NCI-H2227 treated with DMSO at 0.1 percent for 48 hours (cell line): ENCODE measurements at places on chromosomes 3 and 15.

GRCh38 chr3:128922804-128923459, 43.5 kb downstream of the ACAD9 start:
- DNase-seq = no peak

DNA sequence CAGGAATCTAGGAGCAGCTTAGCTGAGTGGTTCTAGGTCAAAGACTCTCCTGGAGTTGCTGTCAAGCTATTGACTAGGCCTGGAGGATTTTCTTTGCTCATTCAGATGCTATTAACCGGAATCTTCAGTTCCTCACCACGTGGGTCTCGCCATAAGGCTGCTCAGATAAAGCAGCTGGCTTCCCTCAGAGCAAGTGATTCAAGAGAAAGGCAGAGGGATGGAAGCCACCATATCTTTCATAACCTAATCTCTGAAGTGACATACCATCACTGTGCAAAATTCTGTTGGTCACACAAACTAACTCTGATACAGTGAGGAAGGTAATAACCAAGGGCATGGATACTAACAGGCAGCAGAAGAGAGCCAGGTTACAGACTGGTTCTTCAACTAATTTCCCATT, 72.7 kb upstream of the FLNB start:
- no peak for DNase-seq

DNA sequence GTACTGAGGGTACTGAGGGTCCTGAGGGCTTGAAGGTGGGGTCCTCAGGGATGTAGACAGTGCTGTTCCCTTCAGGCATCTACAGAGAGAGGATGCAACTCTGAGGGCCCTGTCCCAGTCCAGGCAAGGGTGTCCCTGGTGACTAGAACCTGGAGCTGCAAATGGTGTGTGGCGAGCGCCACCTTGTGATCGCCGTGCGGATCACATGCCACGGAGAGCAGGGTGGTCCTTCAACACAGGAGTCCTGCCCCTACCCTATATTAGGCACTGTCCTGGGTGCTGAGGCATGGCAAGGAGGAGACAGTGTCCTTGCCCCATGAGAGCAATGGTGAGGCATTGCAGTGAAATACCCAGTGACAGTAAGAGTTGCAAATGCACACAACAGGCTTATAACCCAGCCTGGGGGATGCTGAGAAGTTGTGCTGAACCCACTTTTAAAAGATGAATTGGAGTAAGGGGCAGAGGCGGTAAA, 23.6 kb downstream of the RHCG start:
- peak; percentile 17 for DNase-seq

- no peak for DNase-seq
Measured at GRCh38 chr15:97072545-97072944, 742.0 kb downstream of the NR2F2 start.

GRCh38 chr15:40343512-40343911, 2.8 kb upstream of the CCDC9B start:
- no peak for DNase-seq

- no peak for DNase-seq
Measured at GRCh38 chr15:71647487-71647808, 162.9 kb upstream of the NR2E3 start.

GRCh38 chr15:37105889-37106288, 5.5 kb upstream of the MEIS2 start:
- no peak for DNase-seq

DNA sequence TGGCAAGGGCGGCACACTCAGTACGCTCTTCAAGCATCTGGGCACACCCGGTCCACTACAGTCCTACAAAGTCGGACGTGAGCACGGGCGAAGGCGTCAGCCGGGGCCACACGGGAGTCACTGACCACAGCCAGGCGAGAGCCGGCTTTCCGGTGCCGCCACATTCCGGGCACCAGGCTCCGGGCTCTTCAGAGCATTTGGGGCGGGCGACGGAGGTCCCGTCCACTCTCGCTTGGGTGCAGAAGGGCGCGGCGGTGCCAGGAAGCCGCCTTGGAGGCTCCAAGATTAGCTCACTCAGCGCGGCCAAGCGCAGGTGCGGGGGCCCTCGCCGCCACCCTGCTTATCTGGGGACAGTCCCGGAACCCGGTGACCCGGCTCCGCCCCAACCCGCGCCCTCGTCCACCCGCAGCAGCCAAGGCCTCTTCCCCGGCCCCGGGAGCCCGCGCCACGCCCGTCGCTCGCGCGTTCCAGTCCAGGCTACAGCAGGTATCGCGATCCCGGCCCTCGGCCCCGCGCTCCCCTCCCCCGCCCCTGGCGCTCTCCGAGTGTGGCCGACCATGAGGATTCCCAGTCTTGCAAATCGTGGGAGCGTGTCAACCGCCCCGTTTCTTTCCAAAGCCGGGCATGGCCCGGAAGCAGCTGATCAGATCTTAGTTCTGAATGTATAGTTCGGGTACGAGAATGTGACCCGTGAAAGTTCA, at the start of gene ADPRH:
TSS of gene ADPRH (plus strand) at position 127 of the 701 bp plus-strand sequence. CDS start 2,678 bp downstream, outside the sequence.
- peak; percentile 71 for DNase-seq

DNA sequence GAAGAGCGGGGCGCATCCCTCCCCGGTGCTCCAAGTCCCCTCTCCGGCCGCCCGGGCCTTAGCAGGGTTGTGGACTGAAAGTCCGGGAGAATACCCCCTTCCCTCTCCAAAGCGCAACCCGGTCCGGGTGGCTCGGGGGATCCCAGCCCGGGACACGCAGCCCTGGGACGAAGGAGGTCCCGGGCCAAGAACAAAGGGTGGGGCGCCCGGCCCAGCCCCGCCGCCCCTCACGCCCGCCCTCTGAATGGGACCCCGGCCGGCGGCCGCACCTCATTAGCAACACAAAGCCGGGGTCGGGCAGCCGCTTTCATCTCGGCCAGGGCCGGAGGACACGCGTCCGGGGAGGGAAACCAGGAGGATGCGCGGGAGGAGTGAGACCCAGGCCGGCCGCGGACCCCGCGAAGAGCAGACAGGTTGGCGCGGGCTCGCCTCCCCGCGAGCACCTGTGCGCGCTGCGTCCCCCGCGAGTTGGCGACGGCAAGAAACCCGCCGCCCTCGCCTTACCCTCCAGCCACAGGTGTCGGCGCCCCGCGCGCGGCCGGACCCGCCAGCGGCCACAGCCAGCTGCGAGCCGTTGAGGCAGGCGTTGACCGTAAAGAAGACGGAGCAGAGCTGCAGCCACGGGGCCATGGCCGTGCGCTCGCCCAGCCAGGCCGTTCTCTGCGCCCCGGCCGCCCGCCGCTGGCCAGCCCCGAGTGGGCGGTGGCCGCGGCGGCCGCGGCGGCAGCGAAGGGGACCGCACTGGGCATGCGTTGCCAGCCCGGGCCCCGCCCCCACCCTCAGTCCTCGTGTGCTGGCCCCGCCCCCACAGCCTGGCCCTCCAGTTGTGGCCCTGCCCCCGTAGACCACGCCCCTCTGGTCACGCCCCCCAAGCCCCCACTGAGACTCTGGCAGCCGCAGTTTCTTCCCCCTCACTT, at the start of gene IL17RD:
TSS of gene IL17RD (minus strand) at position 697 of the 917 bp plus-strand sequence. CDS start at position 630, 67 bp downstream.
- peak; percentile 81 for DNase-seq

DNA sequence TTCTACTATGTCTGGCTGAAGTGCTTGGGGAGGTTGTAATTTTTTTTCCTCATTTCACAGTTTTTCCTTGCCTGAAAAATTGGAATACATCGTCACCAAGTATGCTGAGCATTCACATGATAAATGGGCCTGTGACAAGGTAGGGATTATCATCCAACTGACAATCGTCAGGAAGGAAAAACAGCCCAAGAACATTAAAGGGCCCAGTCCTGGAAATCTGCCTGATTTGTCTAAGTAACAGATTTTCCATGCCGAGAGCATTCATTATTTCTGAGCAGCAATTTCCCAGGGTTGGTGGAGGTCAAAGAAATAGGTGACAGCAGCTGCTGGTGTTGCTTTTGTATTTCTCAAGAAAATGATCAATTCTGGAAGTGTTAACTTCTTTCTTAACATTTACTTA, 226.0 kb upstream of the CHRM5 start:
- peak; percentile 8 for DNase-seq

DNA sequence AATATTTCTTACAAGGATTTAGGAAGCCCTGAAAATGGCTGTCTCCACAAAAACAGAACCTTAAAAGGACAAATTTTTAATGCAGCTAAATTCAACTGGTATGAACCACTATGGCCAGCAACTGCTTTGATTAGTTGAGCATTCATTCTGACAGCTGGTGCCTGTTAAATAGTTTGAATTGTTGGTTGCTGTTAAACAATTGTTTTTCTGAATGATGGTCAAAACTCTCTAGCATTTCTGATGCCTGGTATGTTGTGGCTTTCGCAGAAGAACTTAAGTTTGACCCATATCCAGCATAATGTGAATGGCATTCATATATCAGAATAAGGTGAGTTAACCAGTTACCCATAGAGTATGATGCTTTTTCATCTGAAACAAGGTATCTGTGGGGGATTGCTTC, 138.4 kb downstream of the MEIS2 start:
- no peak for DNase-seq

DNA sequence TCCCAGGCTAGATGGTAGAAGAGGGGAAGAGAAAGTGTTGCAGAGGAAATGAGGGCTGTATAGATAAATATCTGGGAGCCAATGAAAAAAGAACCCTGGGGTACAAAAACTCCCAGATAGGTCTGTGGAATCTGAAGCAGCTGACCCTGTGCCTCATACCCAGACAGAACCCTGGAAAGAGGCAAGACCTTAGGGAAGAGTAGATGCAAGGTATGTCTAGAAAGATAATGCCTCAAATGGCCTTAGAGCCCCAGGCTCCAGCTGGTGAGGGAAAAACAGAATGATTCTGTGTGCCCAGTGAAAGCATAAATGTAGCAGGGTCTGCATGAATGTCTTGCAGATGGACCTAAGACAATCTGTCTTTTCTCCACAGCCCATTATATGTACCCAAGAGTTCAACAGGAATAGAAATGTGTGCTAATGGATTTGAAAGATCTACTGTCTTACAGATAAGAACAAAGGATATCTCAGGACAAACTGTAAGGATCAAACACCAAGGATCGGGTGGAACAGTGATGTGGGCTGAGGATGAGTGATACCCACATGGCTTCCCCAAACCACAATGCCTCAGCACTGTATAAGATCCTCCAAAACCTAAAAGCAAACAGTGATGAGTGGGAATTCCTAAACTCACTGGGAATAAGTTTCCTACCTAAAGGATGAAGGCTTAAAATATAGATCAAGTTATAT, 58.8 kb downstream of the NCEH1 start:
- no peak for DNase-seq

GRCh38 chr3:175258763-175259162, 399.6 kb downstream of the NAALADL2 start:
- no peak for DNase-seq

DNA sequence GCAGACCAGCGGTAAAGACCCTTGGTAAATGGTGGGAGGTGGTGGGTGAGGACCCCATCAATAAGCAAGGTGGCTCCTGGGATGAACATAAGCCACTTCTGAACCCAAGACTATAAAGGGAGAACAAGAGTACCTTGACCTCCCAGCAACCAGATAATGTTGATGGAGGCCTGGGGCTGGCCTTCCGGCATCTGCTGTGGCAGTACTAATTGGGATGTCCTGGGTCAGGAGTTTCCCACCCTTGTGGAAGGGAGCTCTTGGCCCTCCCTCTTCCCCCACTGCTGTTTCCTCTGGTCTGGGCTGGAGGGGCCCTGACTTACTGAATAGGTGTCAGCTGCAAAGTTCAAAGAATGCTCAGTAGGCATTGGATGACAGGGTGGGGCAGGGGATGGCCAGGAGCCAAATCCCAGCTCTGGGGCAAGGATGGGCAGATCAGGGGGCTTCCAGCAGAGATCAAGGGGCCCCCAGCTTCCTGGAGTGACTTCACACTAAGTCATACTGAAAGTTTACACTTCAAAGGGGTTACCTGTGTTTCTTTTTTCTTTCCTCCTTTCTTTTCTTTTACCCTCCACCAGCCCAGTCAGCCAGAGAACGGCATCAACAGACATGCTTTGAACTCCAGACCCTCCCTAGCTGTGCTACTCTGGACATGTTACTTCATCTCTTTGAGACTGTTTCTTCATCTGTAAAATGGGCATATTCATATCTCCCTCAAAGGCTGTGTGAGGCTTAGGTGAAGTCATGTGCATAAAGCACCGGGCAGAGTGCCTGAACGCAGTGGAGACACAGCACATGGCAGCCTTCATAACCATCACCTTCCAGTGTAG, 1.5 kb downstream of the RBP1 start:
- DNase-seq = no peak

- no peak for DNase-seq
Measured at GRCh38 chr3:85864896-85865295, 906.1 kb downstream of the CADM2 start.

GRCh38 chr3:141876891-141877621, 613 bp downstream of the ATP1B3 start:
- peak; percentile 8 for DNase-seq

- DNase-seq = no peak
Measured at GRCh38 chr3:8851703-8852102, 82.3 kb upstream of the OXTR start.

DNA sequence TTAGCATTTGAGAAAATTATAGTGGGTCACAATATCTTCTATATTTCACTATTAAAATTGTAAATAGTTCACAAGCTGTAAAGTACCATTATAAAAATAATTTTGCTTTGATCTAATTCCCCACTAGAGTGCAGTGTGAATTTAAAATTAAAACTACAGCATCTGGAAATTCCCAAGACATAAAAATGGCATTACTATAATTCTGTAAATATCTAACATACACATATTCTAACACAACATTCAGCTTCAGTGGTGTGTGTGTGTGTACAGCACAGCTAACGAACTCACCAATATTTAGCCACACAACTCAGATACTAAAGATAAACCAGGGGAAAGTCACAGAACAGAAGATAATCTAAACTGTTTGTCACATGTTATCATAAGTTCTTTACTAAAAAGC, 424.9 kb upstream of the ZNF385D start:
- DNase-seq = no peak

GRCh38 chr15:46456456-46456855, 821.6 kb downstream of the SQOR start:
- DNase-seq = no peak

GRCh38 chr3:9715136-9715535, 11.5 kb downstream of the CPNE9 start:
- no peak for DNase-seq

DNA sequence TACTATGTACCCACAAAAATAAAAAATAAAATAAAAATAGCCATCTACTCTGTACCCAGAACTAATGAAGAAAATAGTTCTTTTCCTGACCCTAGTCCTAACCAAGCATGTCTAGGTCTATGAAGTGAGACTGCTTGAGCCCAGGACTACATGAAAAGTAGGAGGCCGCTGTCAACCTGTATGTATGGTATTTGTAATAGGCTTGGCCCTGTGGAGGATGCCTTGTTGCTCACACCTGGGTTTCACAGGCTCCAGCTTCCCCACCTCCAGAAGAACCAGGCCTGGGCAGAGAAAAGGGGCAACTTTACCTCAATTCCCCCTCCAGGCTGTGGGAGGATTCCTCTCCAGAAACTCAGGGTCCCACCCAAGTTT, 6.8 kb upstream of the PKM start:
- DNase-seq = no peak

DNA sequence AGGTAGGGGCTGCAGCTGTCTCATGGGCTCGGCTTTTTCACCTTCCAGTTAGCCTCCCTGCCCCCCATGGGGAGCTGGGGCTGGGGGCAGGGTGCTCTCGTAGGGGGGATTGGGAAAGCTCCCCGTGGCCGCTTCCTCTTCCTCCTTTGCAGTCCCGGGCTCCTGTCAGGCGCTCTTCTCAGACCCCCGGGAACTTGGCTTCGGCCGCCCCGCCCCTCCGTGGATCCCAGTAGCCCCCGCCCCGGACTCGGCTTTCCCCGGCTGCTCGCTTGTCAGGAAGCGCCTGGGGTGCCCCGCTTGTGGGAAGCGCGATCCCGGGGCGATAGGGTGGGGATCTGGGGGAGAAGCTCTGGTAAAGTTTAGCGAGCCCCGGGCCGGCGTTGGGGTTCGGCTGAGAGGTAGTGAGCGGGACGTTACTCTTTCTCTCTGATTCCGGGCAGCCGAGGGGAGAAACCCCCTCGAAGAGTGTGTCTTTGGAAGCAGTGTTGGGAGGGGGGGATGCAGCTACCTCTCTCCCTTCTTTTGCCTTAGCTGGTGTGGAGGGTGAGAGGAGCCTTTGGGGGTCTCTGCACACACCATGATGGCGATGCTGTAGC, 611 bp downstream of the PIAS1 start:
- DNase-seq = peak; percentile 23
